ENCODE measurements at places on chromosomes 6 and 20. TPM values are rescaled to one million over a fixed set of nuclear protein-coding genes. Genes with fewer than 3 reads are reported as not detected.

The HLA-DRA gene
- not detected for total RNA-seq

The SLC25A27 gene
- 8.2 TPM for total RNA-seq

The DACT2 gene
- total RNA-seq: 1.4 TPM

The UBE3D gene
- total RNA-seq: 4.8 TPM

DNA sequence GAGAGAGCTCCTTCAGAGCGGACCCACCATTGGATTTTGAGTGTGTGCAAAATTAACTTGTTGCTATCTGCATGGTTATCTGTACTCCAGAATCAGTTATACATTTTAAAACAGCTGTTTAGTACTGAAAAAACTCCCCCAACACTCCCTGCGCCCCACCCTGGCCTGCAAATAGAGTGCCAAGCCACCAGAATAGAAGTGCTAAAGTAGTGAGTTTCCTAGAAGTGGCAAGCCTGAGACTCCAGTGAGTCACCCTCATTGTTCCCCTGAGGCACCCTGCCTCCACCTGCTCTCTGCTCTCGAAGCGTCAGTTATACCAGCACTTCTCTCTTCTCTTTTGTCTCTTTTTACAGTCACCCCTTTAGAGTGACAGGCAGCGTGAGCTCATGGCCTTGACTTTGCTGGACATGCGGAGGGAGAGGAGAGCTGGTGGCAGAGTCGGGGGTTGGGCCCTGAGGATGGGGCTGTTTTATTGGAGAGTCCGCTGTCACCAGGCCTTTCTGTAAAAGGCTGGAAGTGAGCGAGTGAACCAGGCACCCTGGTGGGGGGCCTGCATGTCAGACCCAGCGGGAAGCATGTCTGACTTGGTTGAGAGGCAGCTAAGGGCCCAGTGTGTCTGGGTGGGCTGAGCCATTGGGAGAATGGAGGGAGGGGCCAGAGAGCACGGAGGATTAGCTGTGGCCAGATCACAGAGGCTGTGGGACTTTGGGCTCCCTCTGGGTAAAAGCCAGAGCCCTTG is 10.4 kb downstream of the IGF2R start:
- no peak for DNase-seq

- DNase-seq: no peak
These were observed 1.1 kb upstream of the PBX2 start for GRCh38 chr6:32190911-32191677.

GRCh38 chr6:135932651-135933050 is 81.2 kb downstream of the PDE7B start:
- DNase-seq: no peak
